ENCODE measurements at places on chromosomes 7 and 10. TPM values are rescaled to one million over a fixed set of nuclear protein-coding genes. Genes with fewer than 3 reads are reported as not detected.

The TMEM106B gene
- total RNA-seq, result 36.1 TPM

DNA sequence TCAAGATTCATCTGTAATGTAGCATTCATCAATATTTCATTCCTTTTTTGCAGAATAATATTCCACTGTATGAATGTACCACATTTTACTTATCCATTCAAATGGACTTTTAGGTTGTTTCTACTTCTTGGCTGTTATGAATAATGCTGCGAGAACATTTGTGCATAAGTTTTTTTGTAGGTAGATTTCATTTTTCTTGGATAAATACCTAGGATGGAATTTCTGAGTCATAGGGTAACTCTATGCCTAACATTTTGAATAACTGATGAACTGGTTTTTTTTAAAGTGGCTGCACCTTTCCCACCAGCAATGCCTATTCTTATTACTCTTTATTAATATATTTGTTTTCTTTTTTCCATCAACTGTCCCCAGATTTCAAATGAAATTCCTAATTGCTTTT is 9.1 kb upstream of the XPNPEP1 start:
- H3K36me3 ChIP-seq, result no peaks in the 10 kb centered on the region
- H3K4me3 ChIP-seq, result no peak overlapping the region
- DNase-seq, result no peak
- no peaks in the 10 kb centered on the region for H3K27me3 ChIP-seq

DNA sequence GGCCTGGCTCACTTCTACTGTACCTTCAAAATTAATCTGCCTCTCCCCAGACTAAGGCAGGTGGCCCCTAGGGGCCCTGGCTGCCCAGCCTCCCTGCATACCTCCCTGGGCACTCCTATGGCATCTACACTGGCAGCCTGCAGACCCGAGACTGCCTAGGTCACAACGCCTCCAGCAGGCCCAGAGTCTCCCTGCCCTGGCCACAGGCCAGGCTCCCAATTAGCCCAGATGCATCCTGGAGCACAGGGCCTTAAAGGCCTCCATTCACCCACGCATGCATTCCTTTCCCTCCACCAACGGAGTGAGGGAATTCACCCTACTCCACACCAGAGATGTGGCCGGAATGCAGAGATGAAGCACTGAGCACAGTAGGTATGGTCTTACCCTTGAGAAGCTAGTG is 1.9 kb downstream of the CHAT start:
- no peaks in the 10 kb centered on the region for H3K4me1 ChIP-seq
- H3K27me3 ChIP-seq, result peaks cover 21% of the 10 kb centered on the region
- H3K36me3 ChIP-seq, result no peaks in the 10 kb centered on the region
- no peak for DNase-seq
- no peak overlapping the region for H3K4me3 ChIP-seq

The OR6B1 gene
- not detected for total RNA-seq

The RPEL1 gene
- total RNA-seq, result not detected

- H3K4me3 ChIP-seq, result no peak overlapping the region
- H3K4me1 ChIP-seq, result no peaks in the 10 kb centered on the region
- H3K27me3 ChIP-seq, result no peaks in the 10 kb centered on the region
- DNase-seq, result no peak
- H3K36me3 ChIP-seq, result no peaks in the 10 kb centered on the region
Observed at GRCh38 chr7:26624839-26625238, 239.6 kb downstream of the SKAP2 start.

DNA sequence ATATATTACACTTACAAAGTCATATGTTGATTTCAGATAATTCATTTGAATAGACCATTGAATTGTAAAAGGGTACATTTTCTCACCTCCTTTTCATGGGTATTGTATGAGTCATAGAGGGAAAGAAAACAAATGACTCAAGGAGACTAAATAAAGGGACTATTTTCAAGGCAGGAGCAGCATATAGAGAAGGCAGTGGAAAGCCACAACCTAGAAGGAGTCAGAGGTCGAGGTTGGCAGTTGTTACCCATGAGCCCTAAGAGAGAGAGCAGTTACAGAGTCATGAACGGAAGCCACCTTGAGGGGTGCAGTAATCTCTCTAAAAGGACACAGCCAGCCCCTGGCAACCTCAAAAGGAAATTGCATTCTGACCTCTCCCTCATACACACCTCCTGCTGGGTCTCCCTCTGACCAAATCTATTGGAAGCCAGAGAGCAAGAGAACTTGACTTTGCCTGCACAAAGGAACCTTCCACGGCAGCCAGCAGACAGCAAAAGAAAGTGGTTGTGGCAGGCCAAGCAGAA is 137.9 kb downstream of the GRM8 start:
- H3K27ac ChIP-seq, result no peak overlapping the region
- DNase-seq, result no peak
- no peak overlapping the region for H3K4me3 ChIP-seq
- H3K36me3 ChIP-seq, result no peaks in the 10 kb centered on the region
- H3K27me3 ChIP-seq, result no peaks in the 10 kb centered on the region

Data from esophagus squamous epithelium (tissue), 5 donors.